ENCODE measurements at places on chromosomes 1 and 21. TPM values are rescaled to one million over a fixed set of nuclear protein-coding genes. Genes with fewer than 3 reads are reported as not detected.

GRCh38 chr1:12600880-12601633 lies 17.0 kb downstream of the DHRS3 start:
- no peaks in the 10 kb centered on the region for H3K27me3 ChIP-seq
- no peak overlapping the region for H3K27ac ChIP-seq
- no peak overlapping the region for H3K4me3 ChIP-seq
- DNase-seq, result no peak

DNA sequence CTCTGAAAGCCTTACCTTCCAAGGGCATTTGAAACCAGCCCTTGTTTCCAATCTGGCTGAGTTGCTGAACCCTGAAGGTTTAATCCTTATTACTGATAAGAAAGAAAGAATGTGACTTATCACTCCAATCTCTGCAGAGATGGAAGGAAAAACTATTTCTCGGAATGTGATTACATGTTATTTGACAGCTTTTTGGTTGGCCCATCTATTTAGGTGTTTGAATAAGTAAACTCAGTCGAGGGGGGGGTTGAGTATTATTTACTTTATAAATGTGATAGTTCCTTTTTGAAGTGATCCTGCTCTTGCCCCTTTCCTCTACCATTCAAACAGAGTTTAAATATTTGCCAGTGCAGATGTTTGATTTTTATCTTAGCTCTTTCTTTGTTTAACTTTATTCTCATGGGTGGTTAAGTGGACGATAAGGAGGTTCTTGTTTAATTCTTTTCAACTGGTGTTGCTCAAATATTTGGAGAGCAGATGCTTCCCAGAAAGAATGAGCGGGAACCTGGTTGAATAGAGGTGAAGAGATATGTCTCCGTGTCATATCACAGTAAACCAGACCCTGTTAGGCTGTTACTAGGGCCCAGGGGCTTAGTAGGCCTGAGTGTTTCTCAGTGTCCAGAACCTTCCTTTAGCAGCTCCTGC lies 126.1 kb downstream of the CACHD1 start:
- no peaks in the 10 kb centered on the region for H3K27me3 ChIP-seq
- H3K36me3 ChIP-seq, result no peaks in the 10 kb centered on the region
- H3K4me1 ChIP-seq, result peaks cover 13% of the 10 kb centered on the region
- DNase-seq, result no peak
- no peak overlapping the region for H3K27ac ChIP-seq

- H3K36me3 ChIP-seq, result no peaks in the 10 kb centered on the region
- peak overlapping the region; percentile 60 for H3K27ac ChIP-seq
- H3K4me1 ChIP-seq, result peaks cover 38% of the 10 kb centered on the region
- no peaks in the 10 kb centered on the region for H3K27me3 ChIP-seq
Measured at GRCh38 chr1:59516881-59517280, 220.0 kb downstream of the FGGY start.

DNA sequence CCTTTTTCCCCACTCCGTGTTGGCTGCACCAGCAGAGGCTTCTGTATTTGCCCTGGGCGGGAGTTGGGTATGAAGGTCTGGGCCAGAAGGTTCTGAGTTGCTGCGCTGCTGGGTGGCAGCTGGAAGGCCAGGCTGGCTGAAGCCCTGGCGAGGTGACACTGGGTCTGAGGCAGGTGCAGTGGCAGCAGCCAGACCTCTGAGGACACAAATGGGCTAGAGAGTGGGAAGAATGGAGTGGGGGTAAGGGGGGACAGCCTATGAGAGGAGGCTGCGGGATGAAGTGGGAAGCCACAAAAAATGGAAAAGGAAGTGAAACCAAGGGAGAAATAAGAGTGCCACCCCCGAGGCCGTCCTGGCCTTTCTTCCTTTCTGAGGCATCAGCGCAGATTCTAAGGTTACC lies 53.2 kb downstream of the STX6 start:
- no peak for DNase-seq
- no peaks in the 10 kb centered on the region for H3K27me3 ChIP-seq
- no peak overlapping the region for H3K4me3 ChIP-seq
- H3K27ac ChIP-seq, result no peak overlapping the region

DNA sequence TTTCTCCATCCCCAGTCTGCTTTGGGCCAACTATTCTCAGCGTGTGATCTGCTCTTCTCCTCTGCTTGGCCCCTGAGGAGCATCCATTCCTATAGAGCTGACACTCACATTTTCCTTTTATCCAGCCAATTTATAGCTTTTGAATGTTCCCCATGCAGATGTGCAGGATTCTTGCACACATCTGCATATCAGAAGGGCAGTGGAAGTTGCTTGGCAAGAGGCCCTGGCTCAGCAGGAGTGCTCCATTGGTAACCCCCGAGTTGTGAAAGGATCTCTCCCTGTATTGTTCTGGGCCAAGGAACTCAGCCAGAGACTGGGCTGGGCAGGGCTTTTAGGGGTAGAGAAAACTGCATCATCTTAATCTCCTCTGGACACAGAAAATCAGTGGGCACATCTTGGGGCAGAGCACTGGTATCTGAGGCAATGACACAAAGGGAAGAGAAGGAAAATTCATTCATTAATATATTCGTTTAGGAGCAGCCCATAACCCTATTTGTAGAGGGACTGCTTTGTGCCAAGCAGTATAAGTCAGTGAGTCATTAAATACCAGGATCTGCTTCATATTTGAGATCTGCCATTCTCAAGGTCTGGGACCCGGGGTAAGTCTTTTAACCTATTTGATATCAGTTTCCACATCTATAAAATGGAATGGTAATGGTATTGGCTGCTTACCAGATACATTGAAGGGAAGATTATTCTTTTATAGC lies 31.0 kb upstream of the BEND5 start:
- no peaks in the 10 kb centered on the region for H3K4me1 ChIP-seq
- no peaks in the 10 kb centered on the region for H3K36me3 ChIP-seq
- H3K27me3 ChIP-seq, result no peaks in the 10 kb centered on the region
- no peak overlapping the region for H3K4me3 ChIP-seq
- no peak for DNase-seq
- no peak overlapping the region for H3K27ac ChIP-seq

GRCh38 chr1:105664495-105664894 lies 1392.0 kb upstream of the PRMT6 start:
- H3K36me3 ChIP-seq, result no peaks in the 10 kb centered on the region
- no peak for DNase-seq
- no peak overlapping the region for H3K4me3 ChIP-seq
- no peaks in the 10 kb centered on the region for H3K4me1 ChIP-seq
- no peak overlapping the region for H3K27ac ChIP-seq

GRCh38 chr1:2317230-2318065 lies 73.9 kb downstream of the MORN1 start:
- H3K4me1 ChIP-seq, result peaks cover 48% of the 10 kb centered on the region
- no peaks in the 10 kb centered on the region for H3K36me3 ChIP-seq
- H3K4me3 ChIP-seq, result no peak overlapping the region
- H3K27me3 ChIP-seq, result no peaks in the 10 kb centered on the region
- no peak for DNase-seq
- peak overlapping the region; percentile 85 for H3K27ac ChIP-seq

DNA sequence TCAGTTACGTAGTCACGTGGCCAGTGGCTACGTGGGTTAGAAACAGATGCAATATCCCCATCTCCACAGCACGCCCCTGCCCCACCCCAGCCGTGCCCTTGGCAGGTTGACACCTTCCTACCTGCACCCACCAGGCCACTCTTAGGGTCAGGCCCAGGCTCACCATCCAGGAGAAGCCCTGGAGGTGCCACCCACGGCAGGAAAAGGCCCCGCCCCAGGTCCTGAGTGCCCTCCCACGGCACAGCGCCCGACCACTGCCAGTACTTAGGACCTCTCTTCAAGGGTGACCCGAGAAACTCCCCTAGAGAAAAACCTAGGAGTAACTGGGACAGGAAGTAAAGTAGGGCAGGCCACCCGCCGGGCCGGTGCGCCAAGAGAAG lies 1.5 kb downstream of the C1orf35 start:
- peaks cover 22% of the 10 kb centered on the region for H3K36me3 ChIP-seq
- DNase-seq, result no peak
- peak overlapping the region; percentile 41 for H3K27ac ChIP-seq
- peaks cover 18% of the 10 kb centered on the region for H3K4me1 ChIP-seq

DNA sequence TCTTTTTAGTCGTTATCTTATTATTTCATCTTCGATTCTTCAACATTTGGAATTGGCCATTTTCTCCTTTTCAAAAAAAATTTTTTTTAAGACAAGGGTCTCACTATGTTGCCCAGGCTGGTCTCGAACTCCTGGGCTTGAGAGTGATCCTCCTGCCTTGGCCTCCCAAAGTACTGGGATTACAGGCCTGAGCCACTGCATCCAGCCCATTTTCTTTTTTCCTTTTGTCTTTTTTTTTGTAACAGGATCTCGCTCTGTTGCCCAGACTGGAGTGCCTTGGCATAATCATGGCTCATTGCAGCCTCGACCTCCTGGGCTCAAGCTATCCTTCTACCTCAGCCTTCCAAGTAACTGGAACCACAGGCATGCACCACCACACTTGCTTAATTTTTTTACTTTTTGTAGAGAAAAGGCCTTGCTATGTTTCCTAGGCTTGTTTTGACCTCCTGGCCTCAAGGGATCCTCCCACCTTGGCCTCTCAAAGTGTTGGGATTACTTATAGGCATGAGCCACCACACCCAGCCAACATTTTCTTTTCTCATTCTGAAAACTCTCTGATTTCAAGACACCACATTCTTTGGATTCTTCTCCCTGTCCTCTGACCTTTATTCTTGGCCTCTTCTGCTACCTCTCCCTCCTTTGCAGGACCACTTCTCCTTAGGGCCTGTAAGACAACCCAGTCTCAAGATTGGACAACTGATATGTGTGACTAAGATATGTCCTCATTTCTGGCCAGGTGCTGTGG lies 6.0 kb upstream of the MAP1LC3C start:
- peaks cover 10% of the 10 kb centered on the region for H3K27me3 ChIP-seq
- H3K4me1 ChIP-seq, result peaks cover 4% of the 10 kb centered on the region
- no peak overlapping the region for H3K4me3 ChIP-seq
- no peaks in the 10 kb centered on the region for H3K36me3 ChIP-seq
- no peak overlapping the region for H3K27ac ChIP-seq
- DNase-seq, result no peak

DNA sequence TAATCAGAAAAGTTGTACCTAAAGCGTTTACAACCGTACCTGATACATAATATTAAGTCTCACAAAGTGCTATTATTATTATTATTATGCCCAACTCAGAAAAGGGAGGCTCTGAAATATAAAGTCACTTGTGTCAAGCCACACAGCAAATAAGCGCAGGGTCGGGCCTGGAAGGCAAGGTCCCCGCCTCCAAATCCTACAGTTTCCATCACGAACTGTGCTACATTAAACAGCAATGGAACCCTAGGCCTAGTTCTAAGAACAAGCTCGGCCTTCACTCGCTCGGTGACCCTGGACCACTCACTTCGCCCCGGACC lies 549 bp downstream of the PARS2 start:
- H3K4me1 ChIP-seq, result peaks cover 13% of the 10 kb centered on the region
- H3K27me3 ChIP-seq, result peaks cover 11% of the 10 kb centered on the region
- peak overlapping the region; percentile 92 for H3K4me3 ChIP-seq
- DNase-seq, result no peak

DNA sequence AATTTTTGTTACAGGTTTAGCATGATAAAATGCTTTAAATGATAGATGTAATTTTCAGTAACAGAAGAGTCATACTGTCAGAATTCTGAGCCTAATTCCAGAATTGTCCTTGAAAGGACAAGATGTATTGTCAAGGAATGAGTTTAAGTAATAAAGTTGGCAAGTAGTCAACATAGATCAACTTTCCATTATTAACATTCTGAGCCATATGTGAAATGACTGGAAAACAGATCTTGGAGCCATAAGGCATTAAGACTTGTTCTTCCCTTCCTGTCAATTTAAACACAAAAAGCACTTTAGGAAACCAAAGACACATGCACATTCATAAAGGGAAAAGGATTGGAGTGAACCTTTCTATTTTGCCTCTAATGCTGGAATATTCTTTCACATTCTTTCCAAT lies 107.0 kb downstream of the ODF2L start:
- H3K4me3 ChIP-seq, result no peak overlapping the region
- no peaks in the 10 kb centered on the region for H3K4me1 ChIP-seq
- peaks cover 26% of the 10 kb centered on the region for H3K27me3 ChIP-seq
- DNase-seq, result no peak
- no peaks in the 10 kb centered on the region for H3K36me3 ChIP-seq

- peak overlapping the region; percentile 10 for H3K27ac ChIP-seq
- no peak for DNase-seq
- H3K4me3 ChIP-seq, result no peak overlapping the region
- peaks cover 5% of the 10 kb centered on the region for H3K4me1 ChIP-seq
- H3K27me3 ChIP-seq, result no peaks in the 10 kb centered on the region
Measured at GRCh38 chr21:28454564-28455252, 538.0 kb downstream of the LTN1 start.

DNA sequence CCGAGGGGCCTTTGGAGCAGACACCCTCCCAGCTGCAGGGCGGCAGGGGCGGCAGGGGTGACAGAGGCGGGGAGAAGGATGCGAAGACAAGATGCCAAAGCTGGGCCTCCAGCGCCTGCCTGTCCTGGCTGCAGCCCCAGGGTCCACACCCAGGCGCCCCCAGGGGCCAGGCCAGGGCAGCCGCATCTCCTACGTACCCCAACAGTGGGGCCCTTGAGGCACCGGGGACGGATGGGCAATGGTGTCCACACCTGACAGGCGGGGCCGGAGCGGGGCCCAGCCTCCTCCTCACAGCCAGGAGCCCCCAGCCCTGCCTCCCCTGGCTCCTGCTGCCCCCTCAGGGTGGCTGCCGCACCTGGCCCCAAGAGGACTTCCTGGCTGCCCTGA lies 7.2 kb downstream of the B3GALT6 start:
- peaks cover 28% of the 10 kb centered on the region for H3K4me1 ChIP-seq
- no peak overlapping the region for H3K4me3 ChIP-seq
- H3K27me3 ChIP-seq, result no peaks in the 10 kb centered on the region
- no peak overlapping the region for H3K27ac ChIP-seq

DNA sequence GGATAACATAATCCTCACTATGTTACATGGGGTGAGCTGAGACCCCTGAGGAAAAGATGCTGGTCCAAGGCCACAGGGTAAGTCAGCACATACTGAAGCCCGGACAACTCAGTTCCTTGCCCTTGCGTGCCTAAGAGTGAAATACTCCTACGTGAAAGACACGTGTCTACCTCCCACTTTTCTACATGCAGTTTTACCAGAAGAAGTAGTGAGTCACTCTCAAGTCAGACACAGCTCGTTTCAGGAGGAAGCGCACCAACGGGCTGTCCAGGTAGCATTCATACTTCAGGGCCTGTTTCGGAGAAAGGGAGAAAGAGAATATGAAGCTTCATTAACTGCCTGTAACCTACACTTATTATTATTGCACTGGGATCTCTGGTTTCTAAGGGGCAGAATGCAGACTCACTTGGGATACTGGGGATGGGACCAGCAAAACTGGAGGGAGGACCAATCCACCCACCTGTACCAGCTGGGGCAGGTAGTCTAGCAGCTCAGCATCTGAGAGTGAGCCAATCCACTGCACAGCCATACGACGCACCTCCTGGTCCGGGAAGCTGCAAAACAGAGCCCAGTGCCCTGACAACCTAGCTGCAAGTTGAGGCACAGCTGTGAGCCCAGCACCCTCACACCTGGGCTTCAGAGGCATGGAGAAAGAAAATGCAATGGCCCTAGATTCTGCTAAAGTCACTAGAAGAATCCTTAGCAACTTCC lies 32.4 kb upstream of the PPP1R15B start:
- H3K27me3 ChIP-seq, result no peaks in the 10 kb centered on the region
- H3K36me3 ChIP-seq, result peaks cover 42% of the 10 kb centered on the region
- H3K4me1 ChIP-seq, result peaks cover 5% of the 10 kb centered on the region
- DNase-seq, result no peak

ITLN1 gene
- total RNA-seq, result not detected

PCAT6 gene
- 3.8 TPM for total RNA-seq

TNNI3K gene
- total RNA-seq, result not detected

DISC1 gene
- total RNA-seq, result 16.0 TPM

BMP8A gene
- not detected for total RNA-seq

TRPM2 gene
- not detected for total RNA-seq

DDX59 gene
- 22.4 TPM for total RNA-seq

Measured in osteocyte (in vitro differentiated cells).